Left kidney (tissue), 8 donors: ENCODE measurements at places on chromosomes 13 and 19.

DNA sequence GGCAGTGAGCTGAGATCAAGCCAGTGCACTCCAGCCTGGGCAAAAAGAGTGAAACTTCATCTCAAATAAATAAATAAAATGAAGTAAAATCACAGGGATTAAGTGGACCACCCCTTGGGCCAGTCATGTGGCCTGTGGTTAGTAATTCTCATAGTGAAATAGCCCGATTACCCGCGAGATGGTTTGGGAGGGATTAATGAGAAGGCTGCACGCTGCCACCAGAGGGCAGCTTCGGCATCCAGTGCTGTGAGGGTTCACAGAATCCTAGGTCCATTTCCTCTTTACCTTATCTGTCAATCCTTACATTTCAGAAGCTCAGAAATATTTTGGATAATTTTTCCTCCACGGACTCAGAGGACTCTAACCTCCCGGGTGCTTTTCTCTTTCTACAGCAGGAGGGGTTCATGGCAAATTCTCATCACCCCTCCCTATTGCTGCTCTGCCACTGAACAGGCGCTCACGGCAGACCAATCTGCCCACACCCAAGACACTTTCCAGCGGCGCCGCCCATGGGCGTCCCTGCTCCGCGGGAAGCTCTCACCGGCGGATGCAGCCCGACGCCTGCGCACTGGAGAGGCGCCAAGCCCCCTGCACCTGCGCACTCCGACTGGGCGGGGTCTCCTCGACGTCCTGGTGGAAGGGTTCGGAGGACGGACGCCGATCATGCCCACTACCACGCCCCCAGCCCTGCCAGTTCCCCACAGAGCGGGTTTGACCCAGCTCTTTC is 11.0 kb downstream of the ZNF835 start:
- no peak for DNase-seq

DNA sequence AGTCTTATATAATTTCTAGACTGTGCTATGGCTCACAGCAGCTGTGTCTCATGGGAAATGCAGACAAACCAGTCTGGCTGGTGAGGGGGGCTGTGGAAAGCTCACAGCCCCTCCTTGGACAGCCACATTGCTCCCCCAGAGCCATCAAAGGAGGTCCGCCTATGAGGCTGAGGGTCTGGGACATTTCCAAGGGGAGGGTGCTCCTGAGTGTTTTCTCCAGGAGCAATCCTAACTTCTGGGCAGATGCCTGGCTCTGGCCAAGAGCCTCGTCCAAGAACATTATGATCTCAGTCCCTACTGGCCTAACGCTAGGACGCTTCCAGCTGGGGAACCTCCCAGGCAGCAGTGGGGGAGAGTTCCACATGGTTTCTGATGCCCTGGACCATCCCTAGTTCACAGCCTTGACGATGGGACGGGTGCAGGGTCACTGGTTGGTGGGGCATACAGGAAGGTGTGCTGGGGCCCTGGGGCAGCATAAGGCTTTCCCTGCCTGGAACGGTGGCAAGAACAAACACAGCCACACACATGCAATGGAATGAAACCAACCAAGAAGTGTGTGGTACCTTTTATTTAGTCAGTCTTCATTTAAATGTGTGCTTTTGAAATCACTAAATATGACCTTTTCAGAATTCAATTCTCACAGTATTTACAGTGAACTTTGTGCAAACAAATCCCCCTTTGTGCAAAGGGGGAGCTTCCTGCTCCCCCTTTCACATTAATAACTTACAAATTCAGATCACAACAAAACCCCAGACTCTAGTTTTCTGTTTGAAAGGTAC is 60.6 kb downstream of the CDADC1 start:
- DNase-seq, result peak; percentile 35

- DNase-seq, result no peak
Observed at GRCh38 chr13:38700051-38700450, 13.2 kb downstream of the FREM2 start.

- peak; percentile 8 for DNase-seq
Observed at GRCh38 chr13:41345914-41346589, 35.0 kb downstream of the NAA16 start.

GRCh38 chr13:42266473-42266872 is 5.5 kb upstream of the AKAP11 start:
- peak; percentile 43 for DNase-seq

GRCh38 chr19:3056417-3057088 is 5.7 kb downstream of the TLE5 start:
- no peak for DNase-seq

- peak; percentile 86 for DNase-seq
Observed at GRCh38 chr19:48325265-48325910, at the start of gene EMP3. Gene EMP3 (plus strand): TSS chr19:48325552. CDS start chr19:48326845, 1,293 bp downstream.

DNA sequence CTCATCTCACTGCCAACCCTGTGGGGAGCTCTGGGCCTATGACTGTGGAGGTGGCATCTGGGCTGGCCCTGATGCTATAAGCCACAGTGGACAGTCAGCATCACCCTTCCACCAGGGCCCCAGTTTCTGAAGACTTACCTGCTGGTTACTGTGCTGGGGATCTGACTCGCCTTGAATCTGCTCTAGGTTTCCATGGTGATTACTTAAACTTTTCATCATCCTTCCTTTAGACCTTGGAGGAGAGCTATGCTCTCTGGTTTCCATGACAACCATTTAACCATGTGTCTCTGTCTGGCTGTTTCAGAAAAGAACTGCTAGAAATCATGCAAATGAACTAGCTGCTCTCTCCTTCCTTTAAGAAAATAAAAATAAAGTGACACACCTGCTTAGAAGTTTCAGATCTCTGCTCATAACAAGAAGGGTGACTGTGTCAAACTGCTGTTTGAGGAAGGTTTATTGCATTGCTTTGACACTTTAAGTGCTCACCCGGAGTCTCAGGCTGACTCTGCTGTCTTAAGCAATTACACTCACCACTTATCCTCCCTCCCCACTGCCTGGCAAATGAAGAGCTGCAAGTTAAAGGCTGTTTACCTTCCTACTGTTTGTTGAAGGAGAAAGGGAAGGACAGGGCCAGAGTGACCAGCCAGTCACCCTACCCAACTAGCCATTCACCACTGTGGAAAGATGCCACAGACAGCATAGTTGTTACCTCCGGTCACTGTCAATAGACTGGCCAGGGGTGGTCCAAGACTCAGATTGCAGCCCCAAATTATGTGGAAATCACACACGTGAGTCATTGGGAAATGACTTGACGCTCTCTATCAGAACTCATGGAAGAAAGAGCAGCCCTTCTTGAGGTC is 87.6 kb downstream of the HSPH1 start:
- DNase-seq, result no peak

- DNase-seq, result no peak
Observed at GRCh38 chr13:63288576-63288975, 1872.9 kb upstream of the PCDH20 start.

DNA sequence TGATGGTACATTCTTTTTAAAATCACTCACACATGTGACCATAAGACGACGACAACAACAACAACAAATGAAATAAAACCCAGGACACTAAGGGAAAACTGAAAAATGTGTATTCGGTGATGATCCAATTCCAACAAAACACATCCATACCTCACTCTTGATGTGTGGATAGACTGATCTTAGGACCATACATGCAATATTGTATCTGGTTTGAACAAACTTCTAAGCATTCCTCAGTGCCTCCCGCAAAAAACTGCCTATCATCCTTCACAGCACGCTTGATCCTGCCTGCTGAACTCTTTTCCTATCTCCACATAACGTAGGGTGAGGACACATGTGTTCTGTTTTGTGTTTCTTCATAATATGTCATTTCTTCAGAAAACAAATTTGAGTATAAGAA is 415.2 kb downstream of the KCTD12 start:
- DNase-seq, result no peak

- DNase-seq, result no peak
Observed at GRCh38 chr13:43915451-43915850, 35.7 kb downstream of the LACC1 start.

DNA sequence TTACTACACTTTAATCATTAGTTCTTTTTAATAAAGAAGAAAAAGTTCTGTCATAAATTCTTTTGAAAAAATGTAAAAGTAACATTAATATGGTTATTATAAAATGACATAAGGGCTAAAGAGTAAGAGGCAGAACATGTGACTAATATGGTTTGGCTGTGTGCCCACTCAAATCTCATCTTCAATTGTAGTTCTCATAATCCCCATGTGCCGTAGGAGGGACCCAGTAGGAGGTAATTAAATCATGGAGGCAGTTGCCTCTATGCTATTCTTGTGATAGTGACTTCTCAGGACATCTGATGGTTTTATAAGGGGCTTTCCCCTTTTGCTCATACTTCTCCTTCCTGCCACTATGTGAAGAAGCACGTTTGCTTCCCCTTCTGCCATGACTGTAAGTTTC is 104.5 kb downstream of the UGGT2 start:
- no peak for DNase-seq

DNA sequence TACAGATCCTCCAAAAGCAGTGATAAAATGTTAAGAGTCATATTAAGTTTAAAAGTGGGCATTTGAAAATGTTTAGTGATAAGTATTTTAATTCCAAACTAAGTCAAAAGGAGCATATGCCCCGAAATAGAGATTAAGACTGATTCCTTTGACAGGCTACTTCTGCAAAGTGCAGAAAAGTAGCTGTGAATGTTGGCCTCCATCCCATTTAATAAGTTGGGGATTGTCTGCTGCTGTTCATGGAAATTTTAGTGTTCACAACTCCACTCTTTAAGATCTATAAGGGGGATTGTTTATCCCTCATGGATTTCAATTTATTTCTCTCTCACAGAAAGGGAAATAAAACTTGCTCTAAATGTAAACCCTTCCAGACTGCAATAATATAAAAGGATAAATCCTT is 278.3 kb downstream of the KCTD12 start:
- DNase-seq, result no peak

GRCh38 chr19:47370045-47370611 is 21.0 kb downstream of the DHX34 start:
- DNase-seq, result no peak

- DNase-seq, result no peak
Observed at GRCh38 chr19:50497022-50497405, 14.0 kb downstream of the JOSD2 start.

GRCh38 chr19:7450243-7451223 is 38.3 kb downstream of the PEX11G start:
- no peak for DNase-seq

DNA sequence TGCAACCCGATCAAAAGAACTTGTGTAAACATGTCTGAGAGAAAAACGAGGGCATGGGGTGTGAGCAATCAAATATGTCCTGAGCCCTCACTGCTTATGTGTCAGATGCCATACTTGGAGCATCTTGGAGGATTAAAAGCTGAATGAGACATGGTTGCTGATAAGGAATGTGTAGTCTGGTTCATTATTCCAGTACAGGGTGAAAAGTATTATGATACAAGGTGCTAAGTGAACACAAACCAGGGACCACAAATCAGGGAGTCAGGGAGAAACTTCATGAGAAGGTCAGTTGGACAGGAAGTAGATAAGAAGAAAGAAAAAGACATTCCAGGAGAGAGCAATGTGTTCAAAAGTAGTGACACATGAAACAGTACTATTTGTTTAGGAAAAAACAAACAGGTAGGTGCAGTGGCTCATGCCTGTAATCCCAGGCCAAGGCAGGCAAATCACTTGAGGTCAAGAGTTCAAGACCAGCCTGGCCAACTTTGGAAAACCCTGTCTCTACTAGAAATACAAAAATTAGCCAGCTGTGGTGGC is 2.0 kb upstream of the RCBTB1 start:
- no peak for DNase-seq

GRCh38 chr19:35136977-35137702 is 1.5 kb upstream of the FXYD1 start:
- no peak for DNase-seq

- no peak for DNase-seq
Observed at GRCh38 chr19:37979547-37980082, 72.6 kb downstream of the SIPA1L3 start.

- no peak for DNase-seq
Observed at GRCh38 chr13:25943658-25944057, 108.2 kb downstream of the SHISA2 start.

GRCh38 chr19:55605637-55606470 is at the start of gene ZNF865:
Gene ZNF865 (plus strand): TSS chr19:55605647. CDS start chr19:55613619, 7,972 bp downstream.
- DNase-seq, result peak; percentile 86

DNA sequence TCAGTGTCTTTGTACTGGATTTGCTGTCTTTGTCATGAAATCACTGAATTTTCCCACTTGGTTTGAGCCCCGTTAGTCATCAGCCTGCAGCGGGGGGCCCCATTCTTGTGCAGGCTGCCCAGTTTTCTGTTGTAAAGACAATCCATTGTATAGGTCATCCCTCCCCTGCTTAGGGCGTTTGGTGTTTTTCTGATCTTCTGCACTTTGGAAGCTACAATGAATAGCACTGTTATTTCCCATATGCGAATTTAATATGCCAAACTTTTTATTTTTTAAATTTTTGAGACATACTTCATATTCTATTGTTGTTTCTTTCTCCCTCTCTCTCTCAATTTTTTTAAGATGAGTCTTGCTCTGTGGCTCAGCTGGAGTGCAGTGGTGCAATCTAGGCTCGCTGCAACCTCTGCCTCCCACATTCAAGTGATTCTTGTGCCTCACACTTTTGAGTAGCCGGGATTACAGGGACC is 9.0 kb downstream of the SLC27A1 start:
- DNase-seq, result no peak

DNA sequence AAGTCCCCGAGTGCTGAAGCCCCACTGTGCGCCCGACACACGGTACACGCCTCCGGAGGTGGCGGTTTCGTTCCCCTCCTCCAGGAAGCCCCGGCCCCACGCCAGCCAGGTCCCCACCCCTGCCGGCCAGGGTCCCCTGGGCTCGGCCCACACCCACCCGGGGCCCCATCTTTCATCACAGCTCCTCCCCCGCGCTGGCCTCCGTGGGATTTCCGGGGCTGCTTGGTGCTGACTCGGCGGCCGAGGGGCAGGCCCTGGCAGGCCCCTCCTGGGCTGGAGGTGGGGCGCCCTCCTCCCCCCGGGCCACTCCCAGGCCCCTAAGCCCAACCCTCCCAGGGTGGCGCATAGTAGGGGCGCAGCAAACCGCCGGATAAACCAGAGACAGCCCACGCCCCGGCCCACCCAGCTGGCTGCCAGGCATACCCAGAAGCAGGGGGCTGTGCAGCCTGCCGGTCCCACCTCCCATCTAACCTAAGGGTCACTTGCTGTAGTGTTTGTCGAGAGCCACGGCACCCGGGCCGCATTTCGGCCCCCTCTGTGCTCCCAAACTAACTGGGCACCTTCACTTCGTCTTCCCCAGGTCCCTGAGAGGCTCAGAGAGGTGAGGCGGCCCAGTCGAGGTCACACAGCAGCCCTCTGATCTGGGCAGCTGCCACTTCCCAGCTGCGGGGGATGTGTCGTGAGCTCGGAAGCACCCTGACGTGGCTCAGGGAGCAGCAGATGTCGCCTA is 6.6 kb downstream of the ZBTB7A start:
- DNase-seq, result no peak

DNA sequence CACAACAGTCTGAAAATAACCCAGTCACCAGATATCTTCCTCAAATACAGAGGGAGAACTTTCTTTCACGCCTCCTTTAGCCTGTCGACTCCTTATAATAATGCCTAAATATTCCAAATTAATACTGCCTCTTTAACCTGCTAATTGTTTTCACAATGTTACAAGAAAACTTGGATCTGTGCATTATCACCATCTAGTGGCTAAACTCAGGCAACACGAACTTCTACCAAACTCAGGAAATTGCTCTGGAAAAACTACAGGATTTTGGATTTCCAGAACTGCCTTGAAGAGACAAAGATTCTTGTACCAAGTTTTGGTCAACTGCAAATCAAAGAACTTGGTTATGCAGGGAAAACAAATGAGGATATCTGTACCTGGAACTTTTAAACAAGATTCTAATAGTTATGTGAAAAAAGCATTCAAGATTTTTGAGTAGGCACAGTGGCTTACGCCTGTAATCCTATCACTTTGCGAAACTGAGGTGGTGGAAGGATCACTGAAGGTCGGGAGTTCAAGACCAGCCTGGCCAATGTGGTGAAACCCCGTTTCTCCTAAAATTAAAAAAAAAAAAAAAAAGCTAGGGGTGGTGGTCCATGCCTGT is 10.8 kb downstream of the CLN5 start:
- DNase-seq, result no peak

- DNase-seq, result no peak
Observed at GRCh38 chr13:50693727-50694126, 149.8 kb downstream of the DLEU7 start.
